Naive thymus-derived CD8-positive, alpha-beta T cell (primary cell): ENCODE measurements at places on chromosomes 3 and 15. TPM values are rescaled to one million over a fixed set of nuclear protein-coding genes. Genes with fewer than 3 reads are reported as not detected.

Gene TBC1D2B
- total RNA-seq = 78.3 TPM

Gene SEMA3G
- not detected for total RNA-seq

Gene HES1
- not detected for total RNA-seq

- no peak for DNase-seq
Observed at GRCh38 chr3:50264383-50264963, 4.5 kb upstream of the SEMA3B start.

Gene CCK
- not detected for total RNA-seq
